ENCODE measurements at places on chromosomes 6 and 20.

DNA sequence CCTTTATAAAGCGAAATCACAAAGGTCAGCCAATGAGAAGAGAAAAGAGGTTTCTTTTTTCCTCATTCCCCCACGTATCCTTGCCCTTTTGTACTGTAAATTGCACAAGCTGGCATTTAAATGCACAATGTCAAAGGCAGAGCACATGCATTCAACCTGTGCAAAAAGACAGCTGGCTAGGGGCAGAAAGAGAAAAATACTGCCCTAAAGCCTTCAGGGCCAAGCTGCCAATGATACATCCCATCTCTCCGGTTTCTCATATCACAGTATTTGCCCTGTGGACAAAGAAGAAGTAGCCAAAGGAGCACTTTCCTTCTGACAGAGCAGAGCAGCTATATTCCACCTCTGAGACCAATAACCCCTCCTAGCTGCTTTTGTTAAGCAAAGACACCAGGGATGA lies 219.2 kb downstream of the TRDN start:
- no peak for DNase-seq

DNA sequence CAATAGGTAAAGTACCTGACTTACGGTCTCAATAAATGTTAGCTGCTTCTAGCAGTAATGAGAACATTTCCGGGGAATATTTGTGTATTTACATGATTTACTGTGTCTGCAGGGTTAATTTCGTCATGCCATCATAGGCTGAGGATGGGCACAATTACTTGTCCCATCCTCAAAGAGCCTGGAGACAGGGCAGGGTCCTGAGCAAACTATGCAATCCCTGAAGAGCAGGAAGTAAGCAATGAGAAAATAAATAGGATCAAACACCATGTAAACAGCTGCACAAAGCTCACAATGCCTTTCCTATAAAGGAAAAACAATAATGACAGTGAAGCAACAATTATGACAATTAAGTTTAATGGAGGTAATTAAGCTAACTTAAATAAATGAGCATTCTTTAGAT lies 114.6 kb upstream of the FOXQ1 start:
- DNase-seq, result no peak

DNA sequence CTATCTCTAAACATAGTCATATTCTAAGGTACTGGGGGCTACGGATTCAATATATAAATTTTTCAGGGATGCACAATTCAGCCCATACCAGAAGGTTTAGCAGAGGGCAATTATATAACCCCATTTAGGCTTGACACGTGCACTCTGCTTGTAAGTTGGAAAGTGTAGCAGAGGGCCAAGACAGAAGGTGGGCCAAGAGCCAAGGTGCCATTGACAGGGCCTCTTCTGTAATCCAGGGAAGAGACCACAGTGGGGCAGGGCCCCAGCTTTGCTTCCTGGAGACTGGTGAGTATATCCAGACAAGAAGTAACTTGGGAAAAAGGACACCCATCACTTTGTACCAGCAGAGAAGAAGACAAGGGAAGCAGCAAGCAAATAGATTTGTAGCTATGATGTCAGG lies 672.4 kb upstream of the MARCKS start:
- DNase-seq, result no peak

DNA sequence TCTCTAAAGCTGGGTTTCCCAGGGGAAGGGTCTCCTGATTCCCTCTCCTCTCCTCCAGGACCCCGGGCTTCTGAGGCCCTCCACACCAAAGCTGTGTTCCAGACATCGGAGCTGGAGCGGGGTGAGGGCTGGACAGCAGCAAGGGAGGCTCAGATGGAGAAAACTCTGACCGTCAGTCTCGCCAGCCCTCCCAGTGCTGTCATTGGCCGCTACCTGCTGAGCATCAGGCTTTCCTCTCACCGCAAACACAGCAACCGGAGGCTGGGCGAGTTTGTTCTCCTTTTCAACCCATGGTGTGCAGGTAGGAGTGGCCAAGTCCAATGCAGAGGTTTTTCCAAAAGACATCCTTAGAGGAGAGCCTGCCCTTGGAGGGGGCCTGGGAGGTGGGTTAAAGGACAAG lies 14.4 kb downstream of the TGM6 start:
- no peak for DNase-seq

- DNase-seq, result peak; percentile 65
Measured at GRCh38 chr20:41329435-41330342, 10.9 kb upstream of the LPIN3 start.

DNA sequence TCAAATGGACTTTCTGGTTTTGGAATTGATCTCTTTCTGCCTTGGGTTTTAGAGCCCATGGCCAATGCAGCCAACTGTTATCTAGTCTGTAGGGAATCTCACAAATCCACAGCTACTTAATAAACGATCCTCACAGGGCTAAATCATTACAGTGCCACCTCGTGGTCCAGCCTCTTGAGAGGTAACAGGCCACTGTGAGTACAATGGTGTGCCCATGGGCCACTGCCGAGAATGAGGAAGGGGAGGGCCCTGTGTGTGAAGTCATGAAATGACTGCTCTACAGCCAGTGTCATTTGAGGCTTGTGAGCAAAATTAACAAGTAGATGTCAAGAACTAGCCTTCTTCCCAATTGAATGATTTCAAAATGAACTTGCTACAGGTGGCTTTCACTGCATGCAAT lies 54.3 kb upstream of the GMPR start:
- no peak for DNase-seq

DNA sequence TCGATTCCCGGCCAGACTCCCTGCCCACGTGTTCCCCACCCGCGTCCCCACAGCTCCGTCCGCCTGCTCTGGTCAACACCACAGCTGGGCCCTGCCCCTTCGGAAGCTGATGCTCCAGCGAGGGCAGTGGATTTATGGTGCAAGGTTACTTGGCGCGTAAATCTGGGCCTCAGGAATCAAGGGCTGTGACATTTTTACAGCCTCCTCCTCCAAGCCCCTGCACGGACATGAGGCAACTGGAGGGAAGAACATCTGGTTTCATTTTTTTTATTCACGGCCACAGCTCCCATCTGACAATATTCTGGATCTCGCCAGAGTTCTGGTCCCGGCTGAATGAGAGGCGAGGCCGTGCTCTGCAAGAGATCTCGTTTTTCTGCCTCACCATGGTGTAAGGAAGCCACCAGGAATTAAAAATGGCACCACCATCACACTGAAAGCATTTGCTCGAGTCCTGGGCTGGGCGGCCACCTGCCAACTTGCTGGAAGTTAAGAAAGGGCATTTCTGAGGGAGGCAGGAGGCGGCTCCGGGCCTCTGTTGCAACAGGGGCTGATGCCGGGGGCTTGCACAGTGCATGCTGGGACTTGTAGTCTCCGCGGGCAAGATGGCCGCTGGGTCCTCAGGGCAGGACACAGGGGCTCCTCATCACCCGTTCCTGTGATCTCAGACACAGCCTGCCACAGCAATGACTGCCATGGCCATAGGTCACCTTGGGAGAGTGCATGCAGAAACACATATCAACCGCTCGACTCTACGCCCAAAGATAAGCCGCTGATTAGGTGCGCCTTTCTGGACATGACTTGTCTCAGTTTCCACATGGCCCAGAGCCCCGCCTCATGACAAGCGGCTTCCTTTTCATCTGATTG lies 148.5 kb downstream of the LY86 start:
- no peak for DNase-seq

- DNase-seq, result no peak
Measured at GRCh38 chr6:6946206-6947155, 161.3 kb upstream of the RREB1 start.

- DNase-seq, result no peak
Measured at GRCh38 chr6:108779536-108780275, 68.5 kb upstream of the ARMC2 start.

GRCh38 chr6:12772416-12772815 lies 55.8 kb downstream of the PHACTR1 start:
- DNase-seq, result no peak

DNA sequence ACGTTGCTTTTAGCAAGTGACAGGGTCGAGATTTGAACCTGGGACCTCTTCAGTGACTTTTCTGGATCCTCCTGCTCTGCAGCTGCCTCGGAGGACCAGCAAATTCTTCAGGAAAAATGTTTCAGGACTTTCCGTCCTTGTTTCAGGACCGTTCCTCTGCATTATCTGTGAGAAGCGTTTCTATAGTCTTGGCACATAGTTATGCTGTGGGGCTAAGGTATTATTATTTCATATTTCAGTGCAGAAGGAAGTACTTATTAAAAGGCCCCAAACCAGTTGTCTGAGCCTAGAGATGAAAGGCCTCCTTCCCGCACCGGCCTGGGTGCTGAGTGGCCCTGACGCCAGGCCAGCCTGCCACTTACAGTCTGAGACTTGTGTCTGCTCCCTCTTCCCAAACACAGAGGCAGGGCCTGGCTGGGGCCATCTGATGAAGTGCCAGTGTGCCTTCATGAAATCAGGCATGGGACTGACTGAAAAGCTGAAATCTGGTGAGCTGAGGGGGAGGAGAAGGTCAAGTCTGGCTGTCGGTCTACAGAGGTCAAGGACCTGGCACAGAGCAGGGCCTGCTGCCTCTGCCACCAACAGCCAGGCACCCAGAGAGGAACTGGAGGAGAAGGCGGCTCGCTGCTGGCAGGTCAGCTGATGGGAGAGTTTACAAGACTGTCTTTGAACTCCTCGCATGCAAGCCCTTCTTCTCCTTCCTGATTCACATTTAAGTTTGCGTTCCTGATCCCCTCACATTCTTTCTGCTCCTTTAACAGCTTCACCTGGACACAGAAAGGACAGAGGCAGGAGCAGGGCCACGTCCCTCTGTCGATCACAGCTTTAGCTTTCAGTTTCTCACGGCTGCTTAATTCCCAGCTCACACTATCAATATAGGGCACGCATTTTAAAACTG lies 8.9 kb upstream of the QKI start:
- DNase-seq, result peak; percentile 9

- DNase-seq, result no peak
Measured at GRCh38 chr20:16314320-16314719, 258.9 kb downstream of the KIF16B start.

DNA sequence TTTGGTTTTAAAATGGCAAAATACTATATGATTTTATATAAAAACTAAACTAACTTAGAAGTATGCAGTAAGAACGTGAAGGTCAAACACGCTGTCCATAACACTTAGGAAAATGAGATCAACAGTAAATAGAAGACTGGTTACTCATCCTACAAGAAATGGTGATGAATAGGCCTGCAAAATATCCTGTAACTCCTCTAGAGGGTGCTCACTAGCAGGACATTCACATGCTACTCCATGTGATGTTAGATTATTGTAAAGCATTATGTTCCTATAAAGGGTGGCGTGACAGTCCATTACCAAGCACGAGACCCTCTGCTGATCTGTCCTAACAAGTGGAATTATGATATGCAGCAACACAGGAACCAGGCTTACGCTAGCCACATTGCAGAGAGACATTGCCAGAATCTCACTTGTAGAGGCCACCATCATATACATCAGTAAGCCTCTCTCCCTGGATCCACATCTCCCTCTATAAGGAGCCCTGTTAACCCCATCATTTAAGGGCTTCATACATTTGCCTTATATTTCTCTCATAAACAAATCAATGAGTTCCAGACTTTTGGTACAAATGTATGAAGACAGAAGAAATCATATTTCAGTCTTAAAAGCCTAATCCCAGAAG lies 18.0 kb upstream of the DEFB129 start:
- DNase-seq, result peak; percentile 6

DNA sequence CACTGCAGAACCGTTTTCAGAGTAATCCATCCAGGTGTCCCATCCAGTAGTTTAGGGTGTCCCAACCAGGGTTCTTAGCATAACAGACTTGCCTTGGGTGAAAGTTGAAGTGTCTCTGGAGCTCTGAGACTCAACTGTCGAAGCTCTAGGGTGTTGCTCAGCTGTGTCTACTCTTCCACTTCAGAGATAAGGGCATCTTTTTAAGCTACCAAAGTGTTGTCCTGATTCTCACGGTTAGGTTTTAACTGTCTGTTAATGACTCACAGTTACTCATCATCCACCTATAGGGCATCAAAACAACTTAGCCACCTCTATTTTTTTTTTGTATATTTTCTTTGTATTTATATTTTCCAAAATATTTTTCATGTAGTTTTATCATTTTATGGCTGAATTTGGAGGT lies 36.9 kb upstream of the TBX18 start:
- no peak for DNase-seq

DNA sequence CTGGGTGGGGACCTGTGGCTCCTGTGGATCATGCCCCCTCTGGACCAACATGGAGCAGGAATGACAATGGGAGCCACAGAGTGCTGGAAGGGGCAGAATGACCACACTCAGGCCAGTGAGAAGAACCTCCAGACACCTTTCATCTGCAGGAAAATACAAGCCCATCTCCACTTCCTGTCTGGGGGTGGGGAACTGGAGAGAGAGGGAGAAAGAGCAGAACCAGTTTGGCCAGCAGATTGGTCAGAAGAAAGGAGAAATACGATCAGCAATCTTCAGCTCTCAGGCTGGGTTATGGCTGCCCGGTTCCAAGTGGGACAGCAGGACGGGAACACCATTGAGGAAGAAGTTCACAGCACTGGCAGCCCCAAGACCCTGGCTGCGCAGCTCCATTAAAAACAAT lies 37.0 kb downstream of the BMP7 start:
- DNase-seq, result no peak

GRCh38 chr6:77548190-77548589 lies 84.9 kb upstream of the HTR1B start:
- no peak for DNase-seq

DNA sequence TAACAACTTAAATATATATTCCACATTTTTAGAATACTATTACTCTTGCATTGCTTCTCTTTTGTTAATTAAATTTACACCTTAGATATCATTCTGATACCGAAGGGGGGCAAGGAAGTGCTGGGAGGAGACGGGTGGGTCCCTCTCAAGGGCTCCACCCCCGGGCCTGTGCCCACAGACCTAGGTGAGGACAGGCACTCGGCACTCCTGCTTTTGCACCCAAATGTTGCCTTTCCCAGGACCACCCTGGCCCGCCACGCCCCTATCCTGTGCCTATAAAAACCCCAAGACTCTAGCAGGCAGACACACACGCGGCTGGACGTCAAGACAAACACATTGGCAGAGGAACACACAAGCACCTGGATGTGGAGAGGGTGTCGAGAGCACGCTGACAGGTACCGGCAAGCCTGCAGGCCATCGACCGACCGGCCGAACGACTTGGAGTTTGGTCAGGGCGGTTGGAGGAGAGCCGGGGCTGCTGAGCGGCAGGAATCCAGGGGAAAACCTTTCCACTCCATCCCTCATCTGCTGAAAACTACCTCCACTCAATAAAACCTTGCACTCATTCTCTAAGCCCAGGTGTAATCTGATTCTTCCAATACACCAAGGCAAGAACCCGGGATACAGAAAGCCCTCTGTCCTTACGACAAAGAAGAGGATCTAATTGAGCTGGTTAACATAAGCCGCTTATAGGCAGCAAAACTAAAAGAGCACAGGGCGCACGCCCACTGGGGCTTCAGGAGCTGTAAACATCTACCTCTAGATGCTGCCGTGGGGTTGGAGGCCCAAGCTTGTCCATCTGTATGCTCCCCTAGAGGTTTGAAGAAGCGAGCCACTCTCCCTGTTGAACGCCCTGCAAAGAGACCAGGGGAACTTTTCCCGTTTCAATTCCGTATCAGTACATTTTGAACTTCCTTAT lies 197.4 kb upstream of the PRSS16 start:
- no peak for DNase-seq

Measured in activated naive CD8-positive, alpha-beta T cell treated with anti-CD3 and anti-CD28 coated beads for 36 hours (primary cell).